ENCODE measurements at places on chromosomes 13 and 19.

- no peak for DNase-seq
Observed at GRCh38 chr13:77196052-77196618, 130.8 kb downstream of the MYCBP2 start.

DNA sequence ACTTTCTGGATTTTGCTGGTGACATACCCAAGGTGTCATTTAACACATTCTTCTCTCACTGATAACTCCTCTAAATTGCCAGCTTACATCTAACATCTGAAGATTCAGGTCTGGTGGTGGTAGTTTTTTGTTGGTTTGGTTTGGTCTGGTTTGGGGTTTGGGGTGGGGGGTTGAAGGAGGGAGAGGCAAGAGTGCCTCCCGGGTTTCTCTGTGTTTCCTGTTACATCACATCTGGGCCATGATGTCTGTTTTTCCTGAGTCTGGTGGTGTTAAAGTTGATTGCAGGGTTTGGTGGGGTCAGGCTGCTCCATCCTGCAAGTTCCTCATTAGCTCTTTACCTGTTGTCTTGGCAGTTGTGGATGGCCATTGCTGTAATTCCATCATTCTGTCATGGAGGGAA lies 155.8 kb upstream of the UBL3 start:
- no peak for DNase-seq

- DNase-seq: no peak
Observed at GRCh38 chr13:89828506-89828905, 1519.0 kb upstream of the MIR17HG start.

DNA sequence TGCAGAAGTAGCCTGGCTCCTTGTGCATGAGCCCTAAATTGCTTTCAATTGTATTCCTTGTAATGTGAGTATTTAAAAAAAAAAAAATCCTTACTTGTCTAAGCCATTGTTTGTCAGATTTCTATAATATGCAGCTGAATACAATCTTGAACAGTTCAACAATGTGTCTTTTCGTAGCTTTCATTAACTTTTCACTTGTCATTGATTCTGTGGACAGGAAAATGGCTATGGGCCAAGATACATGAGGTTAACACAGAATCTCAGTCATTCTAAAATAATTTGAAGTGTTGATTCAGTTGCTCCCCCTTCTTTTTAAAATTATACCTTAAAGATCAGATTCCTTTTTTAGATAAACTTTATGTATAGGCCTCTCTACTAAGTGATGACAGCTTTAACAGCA lies 395.8 kb upstream of the KLF12 start:
- DNase-seq: no peak

GRCh38 chr19:18249834-18250233 lies 23.6 kb upstream of the PDE4C start:
- DNase-seq: no peak

GRCh38 chr19:51139299-51140014 lies 2.6 kb upstream of the SIGLEC7 start:
- no peak for DNase-seq

- DNase-seq: no peak
Observed at GRCh38 chr13:114286808-114287207, 5.4 kb downstream of the UPF3A start.

DNA sequence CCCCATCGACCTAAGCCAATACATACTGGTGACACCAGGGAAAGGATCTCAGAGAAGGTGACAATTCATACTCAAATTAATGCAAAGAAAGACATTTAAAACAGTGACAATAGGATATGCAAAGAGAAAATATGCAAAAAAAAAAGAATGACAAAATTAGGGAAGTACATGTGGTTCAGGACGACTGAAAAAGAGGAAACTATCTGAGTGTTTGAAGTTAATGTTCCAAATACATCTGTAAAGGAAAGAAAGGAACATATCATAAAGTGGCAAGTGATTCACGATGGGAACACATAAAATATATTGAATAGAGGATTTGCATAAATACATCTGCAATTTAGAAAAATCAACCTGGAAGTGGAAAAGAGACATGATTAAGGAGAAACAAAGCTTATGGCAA lies 441.4 kb downstream of the SLITRK5 start:
- DNase-seq: no peak

GRCh38 chr13:43129511-43130110 lies 106.2 kb downstream of the DNAJC15 start:
- no peak for DNase-seq

DNA sequence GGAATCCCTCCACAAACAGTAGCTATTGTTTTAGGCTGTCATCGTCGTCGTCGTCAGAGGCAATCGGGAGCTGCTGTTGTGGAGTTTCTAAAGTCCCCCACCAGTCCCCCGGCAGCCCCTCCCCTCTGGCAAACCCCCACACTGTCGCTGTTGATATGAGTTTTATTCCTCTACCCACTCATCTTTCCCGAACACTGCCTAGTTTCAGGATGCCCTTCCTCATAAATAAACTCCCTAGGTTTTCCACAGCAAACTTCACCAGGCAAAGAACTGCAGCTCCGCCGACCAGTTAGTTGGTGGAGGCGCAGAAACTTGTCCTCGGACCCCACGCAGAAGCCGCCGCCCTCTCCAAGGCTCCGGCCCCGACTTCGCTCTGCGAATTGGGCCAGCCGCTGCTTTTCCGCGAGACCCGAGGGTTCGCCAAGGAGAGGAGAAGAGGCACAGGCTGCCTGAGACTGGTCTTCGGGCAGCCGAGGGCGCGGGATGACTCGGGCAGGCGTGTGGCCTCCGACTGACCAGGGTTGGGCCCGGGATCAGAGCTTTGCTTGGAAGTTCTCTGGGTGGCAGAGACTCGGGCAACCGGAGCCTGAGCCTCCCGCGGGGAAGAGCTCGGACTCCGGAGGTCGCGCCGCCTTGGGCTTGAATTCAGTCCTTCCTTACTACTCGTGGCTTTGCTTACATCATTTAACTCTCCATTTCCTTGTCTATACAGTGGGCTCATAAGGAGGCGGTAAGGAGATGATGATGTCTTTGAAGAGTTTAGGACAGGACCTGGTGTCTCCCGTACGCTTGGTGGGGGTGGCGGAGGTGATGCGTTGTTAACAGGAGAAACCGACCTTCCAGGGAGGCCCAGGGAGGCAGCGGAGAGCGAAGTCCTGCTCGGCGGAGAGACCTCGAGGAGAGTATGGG lies 7.9 kb downstream of the PDX1 start:
- DNase-seq: no peak

GRCh38 chr13:43760257-43760656 lies 26.5 kb downstream of the ENOX1 start:
- DNase-seq: no peak

GRCh38 chr13:43783820-43784219 lies 3.0 kb downstream of the ENOX1 start:
- no peak for DNase-seq

DNA sequence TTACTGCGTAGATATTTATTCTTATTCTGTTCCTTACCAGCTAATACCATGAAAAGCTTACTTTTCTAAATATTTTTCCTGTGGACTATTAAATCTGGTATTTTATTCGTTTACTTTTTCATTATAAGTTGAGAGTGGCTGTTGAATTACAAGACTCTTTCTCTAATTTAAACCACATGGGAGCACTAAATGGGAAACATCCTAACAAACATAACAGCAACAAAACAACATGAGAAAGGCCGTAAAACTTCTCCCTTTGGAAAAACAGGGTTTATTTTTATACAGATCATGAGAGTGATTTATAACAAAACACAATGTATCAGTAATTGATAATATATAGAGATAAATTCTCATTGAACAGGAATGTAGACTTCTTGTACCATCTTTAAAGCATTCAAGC lies 1592.1 kb downstream of the EFNB2 start:
- DNase-seq: no peak

DNA sequence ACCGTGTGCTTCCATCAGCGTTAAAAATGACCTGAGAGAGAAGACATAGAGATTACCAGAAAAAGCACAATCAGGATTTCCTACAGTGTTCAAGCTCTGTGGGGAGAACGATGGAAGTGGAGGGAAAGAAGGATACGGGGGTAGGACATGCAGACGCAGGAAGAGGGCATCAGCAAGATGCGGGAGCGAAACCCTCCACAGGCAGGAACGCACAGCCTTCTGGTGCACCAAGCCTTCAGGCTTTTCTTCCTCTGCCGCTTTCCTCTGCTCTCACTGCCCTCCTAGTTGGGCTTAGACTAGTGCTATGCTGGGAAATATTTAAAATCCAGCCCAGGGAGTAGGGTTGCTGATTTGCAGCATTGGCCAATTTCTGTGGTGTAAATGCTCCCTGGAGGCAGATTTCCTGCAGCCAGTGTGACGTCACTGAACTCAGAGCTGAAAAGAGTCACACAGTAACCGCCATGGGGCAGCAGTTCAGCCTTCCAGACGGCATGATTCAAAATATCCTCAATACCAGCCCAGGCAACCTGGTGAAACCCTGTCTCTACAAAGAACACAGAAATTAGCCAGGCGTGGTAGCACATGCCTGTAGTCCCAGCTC lies 205.1 kb upstream of the SOX1 start:
- DNase-seq: no peak

- no peak for DNase-seq
Observed at GRCh38 chr19:56778351-56778750, 62.2 kb downstream of the PEG3 start.

DNA sequence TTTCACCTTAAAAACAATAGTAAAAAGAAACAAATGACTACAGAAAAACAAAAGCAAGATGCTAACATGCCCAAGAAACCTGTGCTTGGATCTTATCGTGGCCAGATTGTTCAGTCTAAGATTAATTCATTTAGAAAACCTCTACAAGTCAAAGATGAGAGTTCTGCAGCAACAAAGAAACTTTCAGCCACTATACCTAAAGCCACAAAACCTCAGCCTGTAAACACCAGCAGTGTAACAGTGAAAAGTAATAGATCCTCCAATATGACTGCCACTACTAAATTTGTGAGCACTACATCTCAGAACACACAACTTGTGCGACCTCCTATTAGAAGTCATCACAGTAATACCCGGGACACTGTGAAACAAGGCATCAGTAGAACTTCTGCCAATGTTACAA lies 6.0 kb downstream of the CKAP2 start:
- DNase-seq: no peak

DNA sequence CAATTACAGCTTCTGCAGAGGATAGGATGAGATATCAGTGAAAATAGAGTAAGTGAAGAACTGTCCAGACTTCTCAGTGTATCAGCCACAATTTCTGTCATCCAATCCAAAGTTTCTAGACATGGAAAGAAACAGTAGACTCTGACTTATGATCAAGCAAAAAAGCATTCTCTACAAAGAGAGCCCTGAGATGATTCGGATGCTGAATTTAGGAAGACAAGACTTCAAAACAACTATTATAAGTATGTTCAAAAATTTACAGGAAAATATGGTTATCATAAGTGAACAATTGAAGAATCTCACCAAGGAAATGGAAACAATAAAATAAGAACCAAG lies 238.2 kb upstream of the IRS2 start:
- DNase-seq: no peak

GRCh38 chr13:73741111-73741510 lies 393.1 kb downstream of the KLF12 start:
- no peak for DNase-seq

- peak; percentile 66 for DNase-seq
Observed at GRCh38 chr19:12194827-12195731, 32.2 kb downstream of the ZNF136 start.

- no peak for DNase-seq
Observed at GRCh38 chr13:100528820-100529219, 59.8 kb downstream of the GGACT start.

DNA sequence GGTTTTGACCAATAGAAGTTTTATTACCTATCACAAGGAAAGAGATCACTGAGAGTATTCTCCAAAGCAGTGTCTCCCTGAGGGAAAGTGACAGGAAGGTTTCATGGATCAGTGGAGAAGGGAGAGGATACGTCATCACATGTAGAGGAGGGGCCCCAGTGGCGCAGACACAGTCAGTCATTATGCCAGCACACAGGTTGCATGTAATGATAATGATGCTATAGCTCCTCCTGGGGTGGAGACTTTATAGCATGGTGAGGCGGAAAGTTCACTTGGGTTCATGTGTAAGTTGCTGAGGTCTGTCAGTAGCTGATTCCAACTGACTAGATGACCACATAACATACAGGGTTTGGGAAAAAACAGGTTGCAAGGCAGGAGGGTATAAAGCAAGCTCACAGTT lies 88.8 kb downstream of the FNDC3A start:
- DNase-seq: no peak

DNA sequence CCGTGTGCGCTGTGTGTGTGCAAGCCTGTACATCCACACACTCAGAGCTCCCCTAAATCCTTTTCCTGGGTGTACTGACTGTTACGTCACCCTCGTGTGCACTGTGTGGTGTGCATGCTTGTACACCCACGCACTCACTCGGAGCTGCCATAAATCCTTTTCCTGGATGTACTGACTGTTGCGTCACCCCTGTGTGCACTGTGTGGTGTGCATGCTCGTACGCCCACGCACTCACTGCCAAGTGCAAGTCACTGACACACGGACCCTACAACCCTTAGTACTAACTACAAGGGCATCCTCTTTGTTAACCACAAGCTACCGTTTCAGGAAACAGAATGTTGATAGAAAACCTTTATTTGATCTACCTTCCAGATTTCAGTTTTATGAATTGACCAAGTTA lies 983.4 kb downstream of the EFNB2 start:
- DNase-seq: no peak

GRCh38 chr13:28568286-28568685 lies 73.4 kb upstream of the FLT1 start:
- no peak for DNase-seq

GRCh38 chr13:47897411-47898050 lies 103.5 kb downstream of the SUCLA2 start:
- no peak for DNase-seq

DNA sequence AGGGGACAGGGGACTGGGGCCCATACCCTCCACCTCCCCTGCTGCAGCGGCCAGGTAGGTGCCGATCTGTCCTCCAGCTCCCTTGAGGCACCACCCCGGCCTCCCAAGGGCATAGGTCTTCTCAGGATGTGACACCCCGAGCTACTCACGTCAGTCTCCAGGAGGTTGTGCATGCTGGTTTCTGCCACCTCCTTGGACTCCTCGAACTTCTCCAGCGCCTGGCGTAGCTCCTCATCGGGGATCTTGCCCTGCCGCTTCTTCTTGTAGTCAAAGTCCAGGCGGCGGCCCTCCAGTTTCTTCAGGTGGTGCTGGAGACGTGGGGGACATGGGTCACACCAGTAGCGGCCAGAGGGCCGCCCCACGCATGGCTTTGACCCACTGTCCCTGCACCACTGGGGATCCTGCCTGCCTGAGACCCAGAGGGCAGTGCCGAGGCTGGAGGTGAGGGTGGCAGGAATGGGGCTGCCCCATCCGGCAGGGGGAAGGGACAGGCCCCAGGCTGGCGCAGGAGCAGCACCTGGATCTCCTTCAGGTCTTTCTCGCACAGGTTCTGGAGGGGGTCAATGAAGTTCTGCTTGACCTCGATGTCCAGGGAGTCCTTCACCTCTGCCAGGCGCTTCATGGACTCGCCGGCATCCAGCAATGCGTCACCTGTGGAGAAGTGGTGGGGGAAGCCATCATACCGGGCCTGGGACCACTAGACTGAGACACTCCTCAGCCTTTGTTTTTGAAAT lies 20.4 kb downstream of the MPND start:
- DNase-seq: no peak

GRCh38 chr13:45361596-45362206 lies 20.7 kb upstream of the TPT1 start:
- no peak for DNase-seq

- no peak for DNase-seq
Observed at GRCh38 chr13:82657471-82657870, 1224.8 kb downstream of the SLITRK1 start.

All from activated T-cell treated with anti-CD3 and anti-CD28 coated beads for 1 hour (primary cell).